ENCODE measurements at places on chromosomes 16 and 17.
A peak's percentile ranks its signal among the peaks of the same experiment; 100 is the strongest.

GRCh38 chr17:78223061-78223460 is 8.4 kb upstream of the TMEM235 start:
- DNase-seq, result no peak

DNA sequence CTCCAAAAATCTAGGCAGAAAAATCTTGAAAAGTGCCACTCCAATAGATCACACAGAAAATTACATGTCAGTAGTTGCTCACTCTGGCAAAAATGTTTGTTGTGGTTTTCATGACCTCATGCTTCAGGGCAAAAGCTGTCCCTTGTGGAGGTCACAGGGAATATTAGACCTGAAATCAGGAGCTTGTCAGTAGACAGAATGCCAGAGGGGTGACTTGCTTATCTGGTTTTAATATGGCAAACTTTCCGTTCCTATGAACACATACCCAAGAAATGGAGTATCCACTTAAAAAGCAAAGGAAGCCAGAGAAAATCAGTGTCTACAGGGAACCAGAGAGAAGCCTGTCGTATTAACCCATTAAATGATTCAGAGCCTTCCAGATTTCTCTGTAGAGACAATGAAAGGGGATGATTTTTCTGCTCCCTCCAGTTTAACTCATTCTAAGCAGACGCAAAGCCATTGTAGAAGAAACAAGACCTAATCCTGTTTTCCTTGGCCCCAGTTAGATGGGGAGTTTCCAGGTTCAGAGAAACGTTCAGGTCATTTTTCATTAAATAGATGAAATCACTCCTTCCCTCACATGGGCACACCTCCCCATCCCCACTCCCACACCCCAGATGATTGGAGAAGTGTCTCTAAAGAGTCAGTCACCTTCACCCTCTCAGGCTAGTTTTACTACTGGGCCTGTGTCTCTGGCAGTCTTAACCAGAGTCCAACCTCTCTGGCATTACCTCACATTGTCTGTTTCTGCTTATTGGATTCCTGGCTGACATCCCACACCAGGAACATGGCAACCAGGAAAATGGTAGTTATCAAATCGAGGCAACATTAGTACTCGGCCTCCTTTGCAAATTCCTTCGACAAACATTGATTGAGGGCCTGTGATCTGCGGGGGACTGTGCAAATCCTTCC is 6.0 kb downstream of the SOX9 start:
- no peak for DNase-seq

DNA sequence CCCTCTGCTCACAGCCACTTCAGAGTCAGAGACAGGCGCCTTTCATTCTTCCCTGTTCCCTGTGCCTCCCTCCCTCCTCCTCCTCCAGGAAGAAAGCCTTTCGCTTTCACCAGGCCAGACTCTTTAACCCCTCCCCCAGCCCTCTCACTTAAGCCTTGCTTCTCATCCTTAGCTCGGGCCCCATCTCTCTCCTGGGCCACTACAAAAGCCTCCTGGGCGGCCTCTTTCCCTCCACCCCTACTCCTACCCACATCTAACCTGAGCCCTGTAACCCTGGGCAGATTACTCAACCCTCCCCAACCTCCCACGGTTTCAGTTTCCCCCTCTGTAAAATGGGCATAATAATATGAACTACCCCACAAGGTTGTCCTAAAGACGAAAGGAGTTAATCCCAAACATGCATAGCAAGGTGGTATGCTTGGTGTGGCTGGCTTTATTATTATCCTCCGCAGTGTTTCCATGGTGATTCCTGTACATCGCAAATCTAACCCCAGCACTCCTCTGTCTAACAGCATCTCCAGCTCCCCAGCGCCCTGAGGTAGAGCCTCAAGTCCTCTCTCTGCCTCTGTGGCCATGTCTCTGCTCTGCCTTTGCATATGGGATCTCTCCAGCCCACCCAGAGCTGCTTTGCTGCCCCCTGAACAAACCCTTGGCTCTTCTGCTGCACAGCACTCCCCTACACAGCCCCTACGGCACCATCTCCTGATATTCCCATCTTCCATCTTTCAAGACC is 17.7 kb downstream of the PIMREG start:
- no peak for DNase-seq

DNA sequence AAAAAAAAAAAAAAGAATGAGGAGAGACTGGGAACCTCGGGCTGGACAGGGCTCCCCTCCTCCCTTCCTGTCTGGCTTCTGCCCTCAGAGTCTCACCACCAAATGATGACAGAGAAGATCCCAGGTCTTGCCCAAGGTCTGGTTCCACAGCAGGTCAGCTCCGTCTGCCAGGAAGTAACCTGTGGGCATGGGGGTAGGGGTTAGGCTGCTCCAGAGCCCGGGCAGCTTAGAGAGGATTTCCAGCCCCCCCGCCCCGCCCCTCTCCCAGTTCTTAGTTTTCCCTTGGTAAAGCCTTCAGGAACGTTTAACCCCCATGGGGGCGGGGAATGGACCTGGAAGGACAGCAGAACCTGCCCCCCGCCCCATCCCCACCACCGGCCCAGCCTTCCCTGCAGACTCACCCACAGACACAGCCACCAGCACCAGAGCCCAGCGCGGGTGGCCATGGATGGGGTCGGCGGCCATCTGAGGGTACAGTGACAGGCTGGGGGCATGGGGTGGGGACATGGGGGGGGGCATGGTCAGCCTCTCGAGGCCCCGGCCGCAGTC is 700 bp downstream of the TLCD2 start:
- no peak for DNase-seq

DNA sequence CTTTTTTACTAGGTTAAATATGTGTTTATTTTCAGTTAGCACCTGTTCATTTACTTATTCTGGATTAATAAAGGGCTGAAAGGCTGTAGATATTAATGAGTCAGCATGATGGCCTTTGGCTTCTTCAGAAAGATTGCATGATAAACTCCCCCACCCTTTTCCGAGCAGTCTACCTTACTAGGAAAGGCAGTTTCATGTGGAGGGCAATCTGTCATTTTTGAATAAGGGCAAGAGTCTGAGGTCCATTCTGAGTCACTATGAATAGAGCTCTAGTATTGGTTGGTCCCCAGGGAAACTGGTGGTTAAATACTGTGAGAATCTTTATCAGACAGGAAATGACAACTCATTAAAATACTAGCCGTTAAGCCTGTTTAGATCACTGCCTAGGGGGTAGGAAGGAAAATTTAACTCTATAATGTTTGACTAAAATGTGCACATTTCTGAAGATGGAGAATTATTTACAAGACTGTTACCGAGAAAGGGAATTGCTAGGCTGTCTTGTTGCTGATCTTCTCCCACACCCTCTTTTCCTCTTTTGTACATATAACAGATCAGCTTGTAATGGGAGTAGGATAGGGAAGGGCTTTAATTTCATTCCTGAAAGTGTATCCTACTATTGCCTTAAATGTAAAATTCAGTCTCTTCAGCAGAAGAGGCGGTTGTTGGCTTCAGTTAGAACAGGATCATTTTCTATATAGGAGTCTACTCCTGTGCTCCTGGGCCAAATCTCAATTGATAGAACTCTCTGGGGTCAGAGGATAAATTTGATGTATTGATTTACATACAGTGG is 63.3 kb downstream of the TUBD1 start:
- no peak for DNase-seq

DNA sequence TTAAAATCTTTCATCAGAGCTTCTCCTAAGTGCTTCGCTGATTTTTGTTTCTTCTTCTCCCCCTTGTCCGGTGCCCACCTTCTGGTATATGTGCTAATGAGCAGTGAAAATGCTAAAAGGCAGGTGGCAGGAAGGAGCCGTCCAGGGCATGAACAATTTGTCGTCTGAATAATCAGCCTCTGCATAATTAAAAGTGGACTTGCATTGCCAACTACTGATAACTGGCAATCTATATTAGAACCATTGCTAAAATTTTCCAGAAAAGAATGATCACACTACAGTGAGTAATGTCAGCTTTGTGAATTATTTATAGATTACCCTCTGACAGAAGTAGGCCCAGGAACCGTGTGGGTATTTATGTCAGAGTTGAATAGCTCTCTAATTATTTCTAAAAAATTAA is 28.1 kb downstream of the SERPINF1 start:
- no peak for DNase-seq

GRCh38 chr17:3511852-3512504 is 36.2 kb downstream of the ASPA start:
- no peak for DNase-seq

DNA sequence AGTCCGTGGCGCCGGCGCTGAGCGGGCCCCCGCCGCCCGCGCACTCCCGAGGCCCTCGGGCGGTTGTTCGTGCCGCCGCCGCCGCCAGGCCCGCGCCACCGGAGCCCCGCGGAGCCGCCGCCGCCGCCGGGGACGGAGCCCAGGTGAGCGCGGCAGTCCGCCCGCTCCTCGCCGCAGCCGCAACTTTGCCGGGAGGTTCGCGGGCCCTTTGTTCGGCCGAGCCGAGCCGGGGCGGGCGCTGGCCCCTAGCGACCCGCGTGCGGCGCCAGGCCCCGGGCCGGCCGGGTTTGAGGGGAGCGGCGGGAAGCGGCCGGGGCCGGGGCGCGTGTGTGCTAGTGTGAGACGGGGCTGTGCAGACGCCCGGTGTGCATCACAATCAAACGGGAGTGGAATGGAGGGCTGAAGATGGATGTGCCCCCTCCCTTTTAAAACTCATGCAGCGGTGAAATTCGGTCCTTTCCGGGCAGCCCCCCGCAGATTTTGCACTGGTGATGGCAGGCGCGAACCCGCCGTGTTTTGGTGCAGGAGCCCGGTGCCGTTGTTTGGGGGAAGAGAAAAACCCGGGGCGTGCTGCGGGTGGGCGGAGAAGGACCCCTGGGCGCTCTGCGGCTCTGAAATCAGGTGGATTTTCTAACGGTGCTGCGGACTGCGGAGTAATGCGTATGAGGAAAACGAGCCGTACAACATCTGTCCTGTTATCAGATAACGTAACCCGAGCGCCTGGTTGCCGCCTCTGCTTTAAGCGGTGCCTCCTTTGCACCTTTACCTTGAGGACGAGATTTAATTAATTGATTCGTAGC is 823 bp downstream of the TNRC6C start:
- DNase-seq, result peak; percentile 55

GRCh38 chr16:68778551-68779231 is 41.6 kb downstream of the CDH1 start:
- DNase-seq, result peak; percentile 86

DNA sequence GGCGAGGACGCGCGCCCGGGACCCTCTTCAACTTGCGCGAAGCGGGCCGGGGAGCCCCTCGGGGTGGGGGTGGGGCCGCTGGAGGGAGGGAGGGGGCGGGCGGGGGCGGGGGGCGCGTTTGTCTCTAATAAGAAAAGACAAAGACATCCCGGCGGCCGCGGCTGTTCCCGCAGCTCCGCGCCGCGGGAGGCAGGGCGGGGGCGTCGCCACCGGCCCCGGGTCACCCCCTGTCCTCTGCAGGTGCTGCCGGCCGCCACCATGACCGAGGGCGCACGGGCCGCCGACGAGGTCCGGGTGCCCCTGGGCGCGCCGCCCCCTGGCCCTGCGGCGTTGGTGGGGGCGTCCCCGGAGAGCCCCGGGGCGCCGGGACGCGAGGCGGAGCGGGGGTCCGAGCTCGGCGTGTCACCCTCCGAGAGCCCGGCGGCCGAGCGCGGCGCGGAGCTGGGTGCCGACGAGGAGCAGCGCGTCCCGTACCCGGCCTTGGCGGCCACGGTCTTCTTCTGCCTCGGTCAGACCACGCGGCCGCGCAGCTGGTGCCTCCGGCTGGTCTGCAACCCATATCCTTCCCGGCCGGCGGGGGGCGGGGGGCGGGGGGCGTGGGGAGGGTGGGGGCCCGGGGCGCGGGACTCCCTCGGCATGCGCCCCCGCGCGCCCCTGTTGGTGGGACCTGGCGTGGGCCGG is 714 bp downstream of the CACNA1H start:
- no peak for DNase-seq

- no peak for DNase-seq
Observed at GRCh38 chr17:36632916-36633771, 31.8 kb downstream of the MRM1 start.

DNA sequence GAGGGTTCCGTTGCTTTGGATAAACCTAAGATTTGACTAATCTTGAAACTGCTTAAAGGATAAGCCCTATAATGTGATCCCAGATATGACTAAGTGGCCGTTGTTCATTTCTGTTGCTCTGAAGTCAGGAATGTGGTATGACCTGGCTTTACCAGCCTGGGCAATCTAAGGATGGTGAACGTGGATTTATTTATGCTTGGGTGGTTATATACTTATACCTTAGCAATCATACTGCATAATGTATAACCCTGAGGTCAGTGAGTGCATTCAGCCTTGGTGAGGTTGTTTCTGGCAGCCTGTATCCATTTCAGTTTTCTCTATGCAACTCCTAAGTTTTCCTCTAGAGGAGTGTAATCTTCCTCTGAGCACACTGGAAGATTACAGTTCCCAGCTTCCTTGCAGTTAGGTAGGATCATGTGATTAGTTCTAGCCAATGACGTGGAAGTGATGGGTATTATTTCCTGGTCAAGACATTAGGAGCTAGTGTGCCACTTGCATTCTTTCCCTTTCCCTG is 41.9 kb downstream of the FTO start:
- DNase-seq, result no peak

DNA sequence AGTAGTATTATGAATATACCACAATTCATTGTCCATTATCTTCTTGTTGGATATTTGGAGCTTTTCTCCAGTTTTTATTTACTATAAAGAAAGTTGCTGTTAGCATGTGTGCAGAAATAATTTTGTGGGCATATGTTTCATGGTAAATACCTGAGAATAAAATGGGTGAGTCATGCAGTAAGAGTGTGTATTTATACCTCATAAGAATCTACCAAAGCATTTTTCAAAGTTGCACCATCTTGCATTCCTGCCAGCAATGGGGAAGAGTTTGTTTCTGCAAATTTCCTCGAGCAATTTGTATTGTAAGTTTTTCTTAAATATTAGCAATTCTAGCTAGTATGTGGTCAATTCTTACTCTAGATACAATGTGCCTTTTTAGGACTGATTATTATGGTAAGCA is 7.9 kb upstream of the MON1B start:
- DNase-seq, result no peak

GRCh38 chr17:11780621-11781020 is 182.4 kb downstream of the DNAH9 start:
- DNase-seq, result no peak

- peak; percentile 75 for DNase-seq
Observed at GRCh38 chr16:48526058-48526957, 83.7 kb downstream of the N4BP1 start.

DNA sequence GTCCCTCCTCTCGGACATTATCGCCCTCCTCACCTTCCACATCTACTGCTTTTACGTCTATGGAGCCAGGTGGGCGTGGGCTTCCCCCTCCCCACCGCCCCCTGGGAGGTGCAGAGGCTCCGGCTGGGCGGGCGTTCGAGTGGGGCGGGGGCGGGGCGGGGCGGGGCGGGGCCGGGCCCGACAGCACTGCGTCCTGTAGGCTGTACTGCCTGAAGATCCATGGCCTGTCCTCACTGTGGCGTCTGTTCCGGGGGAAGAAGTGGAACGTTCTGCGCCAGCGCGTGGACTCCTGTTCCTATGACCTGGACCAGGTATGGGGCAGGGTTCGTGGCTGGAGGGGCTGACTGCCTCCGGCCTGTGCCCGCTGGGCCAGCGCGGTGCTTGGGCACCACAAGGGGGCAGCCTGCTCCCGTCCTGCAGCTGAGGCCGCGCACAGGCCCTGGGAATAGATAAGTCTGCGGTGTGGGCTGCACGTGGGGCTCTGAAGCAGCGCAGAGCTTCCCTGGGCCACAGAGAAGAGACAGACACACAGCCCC is 9.2 kb downstream of the PIGQ start:
- peak; percentile 83 for DNase-seq

Measured in left lobe of liver (tissue), 2 donors.